Hindlimb muscle (tissue), 1 donor: ENCODE measurements at places on chromosomes 12 and 14.

DNA sequence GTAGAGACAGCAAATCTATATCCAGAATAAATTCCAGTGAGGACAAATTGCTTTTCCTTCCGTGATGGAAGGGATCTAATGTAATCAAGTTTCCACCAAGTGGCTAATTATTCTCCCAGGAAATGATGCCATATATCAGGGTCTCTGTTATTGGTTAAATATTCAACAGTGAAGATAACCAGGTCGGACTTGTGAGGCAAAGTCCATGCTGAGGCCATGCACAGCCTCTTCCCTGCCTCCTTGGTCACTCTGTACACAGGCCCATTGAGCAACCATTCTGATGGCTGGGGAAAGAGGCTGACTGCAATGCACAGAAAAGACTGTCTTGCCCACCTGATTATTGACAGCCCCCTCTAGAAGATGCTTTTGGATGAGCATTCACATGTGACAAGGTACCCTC is 90.1 kb downstream of the TNFAIP2 start:
- DNase-seq, result no peak

DNA sequence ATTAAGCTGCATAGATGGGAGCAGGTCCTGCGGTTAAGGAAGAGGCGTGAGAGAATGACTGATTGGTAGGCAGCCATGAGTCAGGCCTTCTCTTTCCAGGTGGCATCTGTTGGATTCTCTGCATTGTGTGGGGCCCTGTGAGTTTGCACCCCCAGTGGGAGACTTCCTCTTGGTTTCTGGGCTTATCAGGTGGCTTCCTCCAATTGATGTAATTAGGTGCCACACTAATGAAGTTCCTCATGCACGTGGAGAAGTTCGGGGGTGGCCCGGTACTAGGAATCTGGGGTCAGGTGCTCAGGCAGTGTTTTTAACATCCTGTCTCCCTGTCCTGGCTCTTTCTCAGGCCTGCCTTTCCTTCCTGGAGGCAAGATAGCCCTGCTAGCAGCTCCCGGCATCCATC is 765.1 kb upstream of the TMEM132C start:
- no peak for DNase-seq

DNA sequence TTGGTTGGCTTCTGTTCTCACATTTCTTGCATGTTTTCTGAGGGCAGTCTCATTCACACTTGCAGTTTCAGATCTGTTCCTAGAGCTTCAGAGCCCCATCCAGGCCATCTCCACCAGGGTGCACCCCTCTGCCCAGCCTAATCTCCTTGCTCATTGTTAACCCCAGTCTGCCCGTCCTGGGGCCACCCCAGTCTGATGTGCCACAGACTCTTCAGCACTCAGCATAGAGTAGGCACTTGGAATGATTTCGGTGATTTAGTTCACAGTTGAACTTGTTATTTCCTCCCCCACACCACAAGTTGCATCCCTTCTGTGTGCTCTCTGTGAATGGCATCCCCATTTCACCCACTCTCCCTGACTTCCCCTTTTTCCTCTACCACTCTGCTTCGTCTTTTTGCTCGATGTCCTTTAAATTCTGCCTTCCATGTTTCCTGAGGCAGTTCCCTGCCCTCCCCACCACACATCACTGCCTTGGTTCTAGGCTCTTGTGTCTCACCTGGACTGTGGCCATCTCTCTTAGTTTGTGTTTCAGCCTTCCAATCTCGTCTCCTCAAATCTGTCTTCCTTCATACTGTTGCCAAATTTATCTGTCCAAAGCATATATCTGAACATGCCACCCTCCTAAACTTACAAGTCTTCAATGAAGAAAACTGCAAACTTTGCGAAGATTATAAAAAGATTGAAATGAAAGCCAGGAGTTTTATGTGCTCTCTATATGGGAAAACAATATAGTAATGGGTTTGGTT is 41.5 kb downstream of the ANO6 start:
- DNase-seq, result no peak

- no peak for DNase-seq
Measured at GRCh38 chr12:87388376-87388775, 640.8 kb downstream of the C12orf50 start.

- no peak for DNase-seq
Measured at GRCh38 chr12:92557422-92557724, 145.4 kb upstream of the PLEKHG7 start.

DNA sequence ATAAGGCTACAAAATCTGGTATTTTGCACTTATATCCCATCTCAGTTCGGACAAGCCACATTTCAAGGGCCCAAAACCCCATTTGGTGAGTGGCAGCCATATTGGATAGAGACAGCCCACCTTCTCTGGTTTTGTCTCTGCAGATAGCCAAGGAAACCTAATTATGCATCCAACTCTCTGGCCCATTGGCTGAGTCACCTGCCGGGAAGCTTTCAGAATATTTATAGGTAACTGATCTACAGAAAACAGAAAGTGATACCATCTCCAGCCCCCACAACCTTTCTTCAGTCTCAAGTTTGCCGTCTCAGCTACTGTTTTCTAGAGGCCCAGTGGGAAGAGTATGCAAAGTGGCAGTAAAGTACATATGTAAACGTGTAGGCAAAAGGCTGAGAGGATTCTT is 33.7 kb upstream of the PPP1CC start:
- DNase-seq, result no peak

DNA sequence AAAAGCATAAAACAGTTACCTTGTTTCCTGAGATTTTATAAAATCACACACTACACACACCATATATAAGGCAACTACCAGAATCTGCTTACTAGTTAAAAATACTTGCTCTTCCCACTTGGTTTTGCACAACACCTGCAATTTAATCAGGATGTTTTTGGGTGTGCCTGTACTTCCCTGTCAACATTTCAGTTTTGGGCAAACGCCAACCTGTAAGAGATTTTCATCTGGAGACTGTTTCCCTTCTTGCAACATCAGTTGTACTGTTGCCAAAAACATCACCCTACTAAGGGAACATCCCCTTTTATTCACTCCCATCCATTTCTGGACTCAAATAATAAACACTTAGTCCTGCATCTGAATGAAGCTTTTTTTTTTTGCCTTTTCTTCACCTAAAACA is 172.3 kb downstream of the DUSP6 start:
- peak; percentile 81 for DNase-seq

DNA sequence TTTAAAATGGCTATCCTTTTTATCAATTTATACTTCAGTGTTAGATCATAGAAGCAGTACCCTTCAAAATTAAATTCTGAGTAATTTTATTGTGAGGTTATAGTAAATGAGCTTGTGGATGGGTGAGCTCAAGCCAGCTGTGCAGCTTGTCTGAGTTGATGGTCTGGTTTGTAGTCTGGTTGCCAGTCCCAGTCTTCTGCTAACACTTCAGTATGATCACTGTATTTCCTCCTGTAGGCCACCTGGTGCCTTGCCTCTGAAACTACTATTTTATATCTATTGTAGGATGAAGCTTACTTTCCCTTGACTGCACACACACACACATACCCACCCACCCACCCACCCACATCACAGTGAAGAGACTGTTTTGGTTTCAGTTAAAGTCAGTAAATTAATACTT is 496.4 kb downstream of the PCNX1 start:
- DNase-seq, result no peak

GRCh38 chr12:12365931-12366431 is 9.1 kb downstream of the BORCS5 start:
- DNase-seq, result no peak

- DNase-seq, result no peak
Measured at GRCh38 chr12:47721431-47721973, 3.8 kb downstream of the ENDOU start.

GRCh38 chr12:109822951-109823411 is 10.2 kb downstream of the TRPV4 start:
- no peak for DNase-seq

DNA sequence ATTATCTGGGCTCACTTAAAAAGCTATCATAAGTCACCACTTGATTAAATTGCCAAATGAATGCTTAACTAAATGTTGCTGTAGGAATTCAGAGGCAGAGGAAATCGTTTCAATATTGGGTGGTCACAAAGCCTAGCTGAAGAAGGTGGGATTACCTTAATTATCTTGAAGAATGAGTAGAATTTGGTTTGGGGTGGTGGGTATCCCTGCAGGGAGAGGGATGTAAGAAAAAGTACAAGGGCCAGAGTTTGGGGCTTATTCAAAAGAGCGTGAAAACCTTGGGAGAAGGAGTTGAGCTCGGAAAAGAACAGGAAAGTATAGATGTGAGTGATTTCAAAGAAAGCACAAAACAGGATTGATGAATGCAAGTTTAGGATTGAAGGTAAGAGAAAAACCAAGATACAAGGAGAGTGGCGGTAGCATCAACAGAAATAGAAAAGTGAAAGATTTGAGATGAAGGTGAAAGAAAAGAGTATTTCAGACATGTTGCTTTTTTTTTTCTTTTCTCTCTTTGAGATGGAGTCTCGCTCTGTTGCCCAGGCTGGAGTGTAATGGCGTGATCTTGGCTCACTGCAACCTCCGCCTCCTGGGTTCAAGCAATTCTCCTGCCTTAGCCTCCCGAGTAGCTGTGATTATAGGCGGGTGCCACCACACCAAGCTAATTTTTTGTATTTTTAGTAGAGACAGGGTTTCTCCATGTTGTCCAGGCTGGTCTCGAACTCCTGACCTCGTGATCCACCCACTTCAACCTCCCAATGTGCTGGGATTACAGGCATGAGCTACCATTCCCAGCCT is 1.7 kb downstream of the BRMS1L start:
- no peak for DNase-seq

- no peak for DNase-seq
Measured at GRCh38 chr12:109432431-109432830, 44.7 kb downstream of the KCTD10 start.

DNA sequence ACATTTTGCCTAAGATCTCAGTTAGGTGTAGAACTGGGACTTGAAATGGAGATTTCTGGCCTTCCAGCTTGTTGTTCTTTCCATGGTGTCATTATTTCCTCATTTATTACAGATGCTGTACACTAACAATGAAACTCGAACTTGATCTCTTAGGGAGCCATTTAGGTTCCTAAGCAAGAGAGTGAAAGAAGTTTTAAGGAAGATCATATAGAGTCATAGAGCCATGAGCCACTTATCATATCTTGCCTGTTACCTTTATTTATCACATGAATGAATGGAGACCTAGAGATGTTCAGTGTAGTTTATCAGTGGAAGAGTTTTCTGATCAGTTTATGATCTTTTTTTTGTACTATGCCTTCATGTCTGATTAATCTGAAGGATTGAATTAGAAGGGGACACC is 9.9 kb downstream of the HELB start:
- DNase-seq, result no peak

DNA sequence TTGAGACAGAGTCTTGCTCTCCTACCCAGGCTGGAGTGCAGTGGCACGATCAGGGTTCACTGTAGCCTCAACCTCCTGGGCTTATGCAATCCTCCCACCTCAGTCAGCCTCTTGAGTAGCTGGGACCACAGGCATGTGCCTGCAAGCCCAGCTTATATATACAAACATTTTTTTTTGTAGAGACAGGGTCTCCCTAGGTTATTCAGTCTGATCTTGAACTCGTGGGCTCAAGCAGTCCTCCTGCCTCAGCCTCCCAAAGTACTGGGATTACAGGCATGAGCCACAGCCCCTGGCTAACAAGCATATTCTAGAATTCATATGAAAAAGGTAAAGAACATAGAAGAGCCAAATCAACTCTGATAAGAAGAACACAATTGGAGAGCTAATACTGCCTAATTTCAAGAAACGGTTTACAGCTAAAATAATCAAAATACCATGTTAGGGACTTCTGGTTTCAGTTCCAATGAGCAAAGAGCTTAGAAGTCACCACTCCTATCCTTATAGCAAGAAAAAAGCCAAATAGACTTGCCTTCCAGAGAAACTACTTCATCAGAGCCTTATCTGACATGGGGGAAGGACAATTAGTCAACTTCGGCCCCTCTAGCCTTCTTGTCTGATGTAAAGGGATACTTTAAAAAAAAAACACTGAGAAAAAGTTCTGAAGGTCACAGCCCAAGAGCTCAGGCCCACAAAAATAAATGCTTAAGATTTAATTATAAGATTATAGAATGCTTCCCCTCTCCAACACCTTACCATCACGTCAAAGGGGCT is 37.6 kb downstream of the TMEM116 start:
- DNase-seq, result no peak

DNA sequence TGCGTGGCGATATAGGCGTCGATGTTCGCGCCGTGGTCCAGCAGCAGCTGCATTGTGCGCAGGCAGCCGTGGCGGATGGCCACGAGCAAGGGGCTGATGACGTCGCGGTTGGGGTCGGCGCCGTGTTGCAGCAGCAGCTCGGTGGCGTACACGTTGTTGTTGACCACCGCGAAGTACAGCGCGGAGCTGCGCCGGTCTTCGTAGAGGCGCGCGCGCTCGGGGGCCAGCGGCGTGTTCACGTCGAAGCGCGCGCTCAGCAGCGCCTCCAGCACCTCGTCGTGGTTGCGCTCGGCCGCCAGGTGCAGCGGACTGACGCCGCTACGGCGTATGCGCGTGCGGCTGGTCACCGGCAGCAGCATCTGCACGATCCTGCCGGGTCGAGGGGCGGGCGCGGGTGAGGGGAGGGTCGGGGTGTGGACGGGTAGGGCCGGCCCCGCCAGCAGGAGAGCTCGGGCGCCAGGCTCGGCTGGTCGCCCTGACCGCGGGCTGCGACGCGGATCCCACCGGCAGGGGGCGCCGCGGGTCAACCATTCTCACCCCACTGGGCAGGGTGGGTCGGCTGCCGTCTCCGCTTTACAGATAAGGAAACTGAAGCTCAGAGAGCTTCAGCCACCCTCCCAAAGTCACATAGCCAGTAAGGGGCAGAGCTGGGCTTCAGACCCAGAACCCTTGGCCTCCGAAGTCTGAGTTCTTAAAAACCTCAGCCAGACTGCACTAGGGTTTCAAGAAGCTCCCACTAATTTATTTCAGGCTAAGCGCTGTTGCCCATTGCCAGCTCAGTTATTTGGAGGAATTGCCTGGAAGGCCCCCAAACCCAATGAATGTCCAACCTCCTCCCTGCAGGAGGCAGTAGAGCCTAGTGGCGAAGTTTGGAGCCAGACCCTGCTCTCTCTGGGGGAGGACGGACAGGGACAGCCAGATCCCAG is 12.4 kb downstream of the FAM181A start:
- DNase-seq, result peak; percentile 69

GRCh38 chr14:91845652-91846051 is 21.7 kb downstream of the TC2N start:
- DNase-seq, result no peak

DNA sequence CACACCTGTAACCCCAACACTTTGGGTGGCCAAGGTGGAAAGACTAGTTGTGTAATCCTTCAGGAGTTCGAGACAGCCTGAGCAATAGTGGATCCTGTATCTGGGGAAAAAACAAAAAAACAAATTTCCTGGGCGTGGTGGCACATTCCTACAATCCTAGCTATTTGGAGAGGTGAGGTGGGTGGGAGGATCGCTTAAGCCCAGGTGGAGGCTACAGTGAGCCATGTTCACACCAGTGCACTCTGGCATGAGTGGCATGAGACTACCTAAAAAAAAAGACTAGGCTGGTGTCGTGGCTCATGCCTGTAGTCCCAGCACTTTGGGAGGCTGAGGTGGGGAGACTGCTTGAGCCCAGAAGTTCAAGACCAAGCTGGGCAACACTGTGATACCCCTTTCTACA is 17.2 kb downstream of the PTGES3 start:
- DNase-seq, result no peak
